ENCODE measurements at places on chromosomes 4 and X.

GRCh38 chr4:22099896-22100295 lies 151.3 kb upstream of the KCNIP4 start:
- no peak for DNase-seq

DNA sequence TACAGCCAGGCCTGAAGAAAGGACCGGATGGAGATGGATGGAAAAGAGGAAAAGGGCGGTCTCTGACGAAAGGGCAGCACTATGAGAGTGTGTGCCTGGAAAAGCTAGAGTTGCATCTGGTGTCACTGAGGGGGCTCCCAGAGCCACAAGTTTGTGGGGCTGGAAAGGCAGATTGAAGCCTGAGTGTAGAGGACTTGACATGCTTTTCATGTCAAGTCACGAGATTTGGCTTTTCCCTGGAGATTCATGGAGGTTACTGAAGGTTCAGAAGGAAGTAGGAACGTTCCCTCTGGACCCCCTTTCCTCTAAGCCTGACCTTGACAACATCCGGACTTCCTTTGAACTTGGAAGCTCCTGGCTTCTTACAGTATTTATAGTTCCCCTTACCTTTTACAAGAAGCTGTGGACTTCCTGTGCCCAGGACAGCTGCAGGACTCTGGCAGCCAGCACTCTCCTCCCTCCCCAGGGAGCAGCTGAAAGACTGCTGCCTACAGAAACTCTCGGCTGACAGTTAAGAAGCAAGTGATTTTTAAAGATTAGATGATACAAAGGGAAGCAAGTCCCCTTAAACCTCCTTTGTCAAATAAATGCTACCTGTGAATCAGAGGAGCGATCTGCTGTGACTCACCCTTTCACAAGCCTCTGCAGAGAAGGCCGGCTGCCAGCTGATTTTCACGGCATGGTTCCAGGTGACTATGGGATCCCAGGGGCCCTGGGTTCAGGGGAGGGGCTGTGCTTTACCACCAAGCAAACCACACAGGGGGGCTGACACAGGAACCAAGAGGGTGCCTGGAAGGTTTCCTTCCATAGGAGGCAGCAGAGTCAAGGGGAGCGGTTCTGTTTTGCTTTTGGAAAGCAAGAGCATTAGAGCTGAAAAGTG lies 72.9 kb upstream of the STIM2 start:
- no peak for DNase-seq

DNA sequence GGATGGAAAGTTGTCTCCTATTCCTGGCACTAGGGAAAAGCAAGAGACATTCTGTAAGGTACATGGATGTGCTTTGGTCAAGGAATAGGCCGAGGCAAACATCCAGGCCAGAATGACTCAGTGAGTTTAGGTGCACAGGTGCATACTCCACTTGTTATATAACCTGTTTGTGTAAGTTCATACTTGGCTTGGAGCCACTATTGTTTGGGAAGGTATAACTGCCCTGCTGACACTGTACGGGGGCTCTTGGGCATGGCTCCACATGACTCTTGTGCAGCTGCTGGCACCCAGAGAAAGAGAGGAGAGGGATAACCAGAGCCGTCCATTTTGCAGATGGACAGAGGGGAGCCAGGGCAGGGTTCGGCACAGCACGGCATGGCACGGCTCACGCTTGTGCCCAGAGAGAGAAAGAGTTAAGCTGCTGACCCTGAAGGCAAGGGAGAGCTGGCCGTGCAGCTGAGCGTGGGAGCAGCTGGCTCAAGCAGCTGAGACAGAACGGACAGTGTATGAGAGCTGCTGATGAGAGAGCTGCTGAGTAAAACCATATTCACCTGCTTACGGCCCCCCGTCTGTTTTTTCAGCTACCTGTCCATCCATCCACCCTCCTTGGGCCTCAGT lies 98.0 kb downstream of the SLC2A9 start:
- DNase-seq = no peak

GRCh38 chrX:153583433-153583832 lies 15.5 kb downstream of the CCNQ start:
- DNase-seq = no peak

DNA sequence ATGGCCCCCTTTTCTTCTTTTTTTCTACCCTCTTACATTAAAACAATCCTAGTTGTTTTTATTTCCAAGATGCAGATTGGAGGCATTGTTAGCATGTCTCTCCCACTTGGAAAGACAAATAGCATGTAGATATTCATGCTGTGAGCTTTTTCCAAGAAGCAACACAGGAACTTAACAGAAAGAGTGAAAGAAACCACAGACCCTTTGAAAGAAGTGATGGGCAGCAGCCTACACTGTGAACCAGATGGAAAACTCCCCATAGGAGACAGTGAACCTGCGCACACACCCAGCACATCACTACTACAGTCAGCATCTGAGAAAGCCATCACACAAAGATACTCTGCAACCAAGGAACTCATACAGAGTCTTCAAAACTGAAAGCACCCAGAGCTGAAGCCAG lies 17.8 kb downstream of the CT47C1 start:
- no peak for DNase-seq

DNA sequence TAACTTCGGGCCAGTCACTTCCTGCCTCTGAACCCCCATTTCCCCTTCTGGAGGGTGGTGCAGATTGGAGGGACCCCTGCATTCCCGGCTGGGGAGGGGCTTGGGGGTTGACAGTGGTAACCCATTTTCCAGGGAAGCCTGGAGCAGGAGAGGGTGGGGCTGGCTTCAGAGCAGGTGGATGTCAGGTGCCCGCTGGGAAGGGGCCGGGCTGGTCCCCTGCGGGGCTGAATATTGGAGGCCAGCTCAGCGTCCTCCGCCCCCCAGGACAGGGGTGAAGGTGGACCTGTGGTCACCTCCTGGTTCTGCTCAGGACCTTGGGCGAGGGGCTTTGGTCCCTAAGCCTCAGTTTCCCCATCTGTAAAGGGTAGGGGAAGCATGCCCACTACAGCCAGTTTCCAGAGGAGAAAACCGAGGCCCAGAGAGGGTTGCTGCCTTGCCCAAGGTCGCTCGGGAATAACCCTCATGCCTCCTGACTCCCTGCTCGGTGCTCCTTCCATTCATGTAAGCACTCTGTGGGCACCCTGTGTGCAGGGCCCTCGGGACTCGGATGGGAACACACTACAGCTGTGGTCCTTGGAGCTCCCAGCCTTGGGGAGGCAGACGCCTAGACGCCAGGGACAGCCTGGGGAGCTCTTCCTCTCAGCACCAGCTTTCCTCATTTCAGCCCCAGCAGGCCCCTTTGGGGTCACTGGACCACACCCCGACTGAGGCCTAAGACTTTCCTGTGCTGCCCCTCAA lies 683 bp downstream of the MAN2B2 start:
- DNase-seq = no peak

- no peak for DNase-seq
These were observed 585.7 kb downstream of the IL15 start for GRCh38 chr4:142222127-142222526.

GRCh38 chrX:11992271-11992670 lies 146.0 kb upstream of the FRMPD4 start:
- DNase-seq = no peak

DNA sequence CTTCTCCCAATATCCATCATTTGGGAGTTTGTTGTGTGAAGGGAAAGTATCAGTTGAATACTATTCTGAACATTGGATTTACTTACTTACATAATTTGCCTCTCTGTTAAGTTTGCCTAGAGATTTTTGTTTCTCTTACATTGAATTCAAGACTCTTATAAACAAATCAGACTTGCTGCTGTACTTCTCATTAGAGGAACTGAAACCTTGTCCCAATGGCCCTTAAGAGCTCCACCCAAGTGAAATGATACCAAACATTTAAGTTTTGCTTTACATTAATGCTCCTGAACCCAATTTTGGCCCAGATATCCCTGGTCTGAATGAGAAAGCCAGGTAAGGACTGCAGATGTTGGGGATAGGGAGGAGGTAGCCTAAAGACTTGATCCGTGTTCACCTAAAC lies 32.0 kb downstream of the HAND2 start:
- DNase-seq = no peak

- DNase-seq = no peak
These were observed 7.4 kb downstream of the PCDH18 start for GRCh38 chr4:137524725-137525369.

GRCh38 chr4:181119186-181119585 lies 1124.0 kb upstream of the TENM3 start:
- no peak for DNase-seq

- no peak for DNase-seq
These were observed 66.3 kb downstream of the SMC1A start for GRCh38 chrX:53356186-53356585.

GRCh38 chr4:107780665-107781064 lies 44.1 kb upstream of the SGMS2 start:
- no peak for DNase-seq

- DNase-seq = no peak
These were observed 29.5 kb upstream of the FGFR3 start for GRCh38 chr4:1763550-1764080.

DNA sequence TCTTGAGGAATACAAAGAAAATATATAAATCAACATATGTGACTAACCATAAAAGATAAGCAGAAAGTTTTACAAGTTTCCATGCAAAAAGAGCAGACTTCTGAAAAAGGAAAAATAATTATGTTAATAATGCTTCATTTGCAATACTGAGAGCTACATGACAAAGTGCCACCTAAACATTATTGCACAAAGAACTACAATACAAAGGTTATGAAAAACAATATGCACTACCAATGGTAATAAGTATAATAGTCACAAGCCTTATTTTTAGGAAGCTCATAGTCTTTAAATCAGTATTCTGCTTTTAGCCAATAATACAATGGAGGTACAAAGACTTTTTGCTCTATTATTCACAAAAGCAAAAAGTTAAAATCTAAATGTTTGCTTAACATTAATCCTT lies 411.2 kb downstream of the TLL1 start:
- DNase-seq = no peak

DNA sequence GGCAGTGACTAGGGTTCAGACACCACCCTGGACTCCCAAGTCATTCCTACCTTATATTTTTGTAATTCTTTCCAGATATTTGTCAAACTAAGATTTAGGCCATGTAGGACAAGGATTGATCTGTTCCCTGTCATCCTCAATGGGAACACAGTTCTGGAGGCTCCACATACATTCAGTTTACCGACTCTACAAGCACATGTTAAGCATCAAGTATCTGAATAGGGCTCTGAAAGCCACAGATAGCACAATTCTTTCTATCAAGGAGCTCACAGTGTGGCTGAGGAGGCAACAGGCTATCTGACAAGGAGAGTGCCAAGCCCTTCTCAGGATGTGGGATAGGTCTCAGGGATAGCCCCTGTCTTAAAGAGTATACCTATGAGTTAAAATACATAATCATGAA lies 37.0 kb upstream of the CXCL8 start:
- no peak for DNase-seq

- DNase-seq = no peak
These were observed 41.9 kb downstream of the FHL1 start for GRCh38 chrX:136189222-136189621.

- DNase-seq = no peak
These were observed 110.5 kb downstream of the ANXA3 start for GRCh38 chr4:78661921-78662521.

DNA sequence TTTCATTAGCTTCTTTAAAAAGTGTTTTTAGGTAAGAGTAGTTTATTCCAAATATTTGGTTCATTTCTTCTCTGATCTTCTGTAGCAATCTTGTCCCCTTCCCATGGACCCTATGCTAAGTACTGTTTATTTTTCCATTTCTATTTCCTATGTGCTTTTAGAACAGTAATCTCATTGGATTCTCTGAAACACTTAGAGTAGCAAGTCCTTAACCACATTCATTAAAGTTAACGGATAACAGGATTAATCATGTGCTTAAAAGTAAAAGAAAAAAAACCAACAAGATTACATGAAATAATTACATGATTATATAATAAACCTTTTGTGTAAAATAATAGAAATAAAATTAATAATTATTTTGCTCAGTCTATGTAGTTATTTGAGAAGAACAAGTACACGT lies 929.7 kb downstream of the C4orf33 start:
- no peak for DNase-seq

GRCh38 chr4:123327346-123327745 lies 69.2 kb upstream of the SPRY1 start:
- DNase-seq = no peak

GRCh38 chrX:1596676-1597344 lies 5.4 kb downstream of the AKAP17A start:
- no peak for DNase-seq

- DNase-seq = no peak
These were observed 101.0 kb upstream of the HS3ST1 start for GRCh38 chr4:11529625-11530201.

GRCh38 chrX:150544222-150544787 lies 24.1 kb upstream of the MTM1 start:
- DNase-seq = no peak

DNA sequence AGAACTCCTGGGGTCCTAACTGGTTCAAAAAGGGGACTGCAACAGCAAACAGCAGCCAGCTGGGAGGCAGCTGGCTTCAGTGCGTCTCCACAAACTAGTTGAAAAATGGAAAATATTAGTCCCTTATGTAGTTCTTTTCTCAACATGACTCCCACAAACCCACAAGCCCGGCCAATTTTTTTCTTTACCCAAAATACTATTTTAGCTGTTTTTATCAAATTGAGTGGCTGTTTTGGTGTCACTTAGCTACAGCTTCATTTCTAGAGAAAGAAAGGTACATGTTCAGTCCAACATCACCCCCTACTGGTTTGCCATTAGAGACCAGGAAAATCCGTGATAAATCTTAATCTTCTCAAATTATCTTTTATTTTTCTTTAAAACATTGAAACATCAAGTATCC lies 97.2 kb downstream of the GUCY2F start:
- no peak for DNase-seq

GRCh38 chr4:175405961-175406360 lies 406.1 kb downstream of the GPM6A start:
- DNase-seq = no peak

DNA sequence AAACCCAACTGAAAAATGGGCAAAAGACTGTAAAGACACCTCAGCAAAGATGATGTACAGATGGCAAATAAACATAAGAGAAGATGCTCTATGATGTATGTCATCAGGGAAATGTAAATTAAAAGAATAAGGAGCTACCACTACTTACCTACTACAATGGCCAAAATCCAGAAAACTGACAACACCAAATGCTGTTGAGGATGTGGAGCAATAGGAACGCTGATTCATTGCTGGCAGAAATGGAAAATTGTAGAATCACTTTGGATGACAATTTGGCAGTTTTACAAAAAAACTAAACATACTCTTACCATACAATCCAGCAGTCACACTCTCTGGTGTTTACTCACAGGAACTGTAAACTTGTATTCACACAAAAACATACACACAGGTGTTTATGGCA lies 222.3 kb upstream of the LDB2 start:
- no peak for DNase-seq

All from amygdala (tissue), 56 donors.